ENCODE measurements at places on chromosomes 12 and 14.

DNA sequence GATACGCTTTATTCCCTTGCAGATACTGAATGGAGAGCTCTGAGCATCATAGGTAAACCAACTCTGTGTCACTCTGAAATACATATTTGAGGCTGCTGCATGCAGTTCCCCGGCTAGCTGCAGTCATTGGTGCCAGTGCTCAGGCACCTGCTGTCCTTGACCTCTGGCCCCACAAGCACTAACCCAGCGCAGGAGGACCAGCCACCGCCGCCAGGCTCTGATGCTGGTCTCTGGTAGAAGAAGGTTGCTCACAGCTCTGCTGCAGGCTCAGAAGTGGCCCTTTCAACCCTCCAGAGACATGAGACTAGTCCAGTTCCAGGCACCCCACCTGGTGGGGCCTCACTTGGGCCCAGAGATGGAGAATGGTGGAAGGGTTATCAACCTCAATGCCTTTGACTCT is 34.5 kb upstream of the PTPRB start:
- no peak for DNase-seq

- no peak for DNase-seq
These were observed 134.7 kb downstream of the FGD4 start for GRCh38 chr12:32533971-32534590.

DNA sequence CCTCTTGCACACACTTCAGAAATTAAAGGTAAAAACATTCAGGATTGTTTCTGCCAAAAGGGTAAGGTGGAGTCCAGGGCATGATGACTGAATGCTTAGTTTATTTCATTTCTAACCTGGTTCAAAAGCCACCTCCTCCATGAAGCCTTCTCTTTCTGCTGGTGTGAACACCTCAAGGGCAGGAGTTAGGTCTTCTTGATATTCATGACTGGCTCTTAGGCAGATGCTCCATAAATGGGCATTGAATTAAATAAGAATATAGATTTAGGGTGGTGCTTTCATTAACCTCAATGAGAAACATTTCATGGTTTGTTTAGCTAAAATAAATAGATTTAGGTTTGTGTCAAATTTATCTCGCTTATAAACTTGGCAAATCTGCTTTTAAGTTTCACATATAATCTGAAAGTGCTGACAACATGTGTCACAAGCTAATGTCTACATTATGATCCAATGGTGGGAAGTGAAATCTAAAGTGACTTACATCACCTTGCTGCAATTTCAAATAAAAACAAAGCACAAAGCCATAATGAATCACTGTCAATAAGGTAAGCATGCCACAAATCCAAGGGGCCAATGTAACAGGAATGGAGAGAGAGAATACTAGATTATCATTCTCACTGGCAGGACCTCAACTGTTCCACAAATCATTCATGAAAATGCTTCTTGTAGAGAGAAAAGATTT is 72.7 kb upstream of the GRIP1 start:
- no peak for DNase-seq

- no peak for DNase-seq
These were observed 164.4 kb downstream of the FBXL14 start for GRCh38 chr12:1429980-1430379.

- no peak for DNase-seq
These were observed 486.5 kb downstream of the ZFP36L1 start for GRCh38 chr14:68306265-68306933.

DNA sequence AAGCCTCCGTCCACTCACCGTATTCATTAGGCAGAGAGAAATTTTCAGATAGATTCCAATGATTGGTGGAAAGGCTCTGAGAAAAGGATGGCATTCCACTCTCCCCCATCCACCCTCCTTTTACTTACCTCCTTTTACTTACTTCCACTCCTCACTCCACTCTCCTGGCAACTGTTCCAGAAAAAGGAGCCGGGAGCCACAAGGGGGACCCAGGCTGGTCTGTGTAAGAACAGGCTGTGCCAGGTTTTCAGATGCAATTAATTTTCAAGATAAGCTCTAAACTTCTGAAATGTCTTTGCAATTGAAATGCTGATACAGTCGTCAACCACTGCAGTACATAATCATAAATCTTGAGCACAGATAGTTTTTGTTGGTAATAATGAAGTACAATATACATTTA is 248.8 kb downstream of the ANO6 start:
- DNase-seq = no peak

DNA sequence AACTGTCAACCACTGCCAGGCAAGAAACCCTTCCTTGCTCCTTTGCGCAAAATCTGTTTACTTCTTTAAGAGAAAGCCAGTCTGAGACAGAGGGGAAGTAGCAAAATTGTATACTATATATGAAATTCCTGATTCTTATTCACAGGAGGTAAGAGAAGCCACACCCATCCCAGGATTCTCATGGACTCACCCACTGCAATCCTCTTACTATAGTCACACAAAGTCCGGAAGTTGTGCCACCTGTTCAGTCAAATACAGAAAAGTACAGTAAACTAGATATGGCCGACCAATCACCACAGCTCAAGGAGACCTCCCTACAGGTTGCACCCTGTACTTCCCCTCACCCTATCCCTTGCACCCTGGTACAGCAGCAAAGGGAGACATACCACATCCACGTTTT is 2.9 kb downstream of the PRMT5 start:
- DNase-seq = no peak

DNA sequence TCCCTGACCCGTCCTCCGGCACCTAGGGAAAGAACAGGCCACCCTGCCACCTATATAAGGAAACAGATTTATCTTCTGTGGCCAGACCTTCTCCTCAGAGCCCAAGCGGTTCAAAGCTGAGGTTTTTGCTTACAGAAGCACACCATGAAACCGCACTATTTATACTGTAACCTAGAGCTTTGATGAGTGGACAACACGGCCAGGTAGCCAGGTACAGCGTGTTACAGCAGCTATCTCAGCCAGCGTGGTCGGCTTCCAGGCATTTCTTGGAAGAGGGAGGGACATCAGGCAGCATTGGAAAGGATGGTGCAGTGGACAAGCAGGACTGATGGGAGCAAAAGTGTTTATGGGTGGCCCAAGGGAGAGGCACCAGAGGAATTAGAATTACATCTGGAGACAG is 34.4 kb downstream of the TTC7B start:
- no peak for DNase-seq

DNA sequence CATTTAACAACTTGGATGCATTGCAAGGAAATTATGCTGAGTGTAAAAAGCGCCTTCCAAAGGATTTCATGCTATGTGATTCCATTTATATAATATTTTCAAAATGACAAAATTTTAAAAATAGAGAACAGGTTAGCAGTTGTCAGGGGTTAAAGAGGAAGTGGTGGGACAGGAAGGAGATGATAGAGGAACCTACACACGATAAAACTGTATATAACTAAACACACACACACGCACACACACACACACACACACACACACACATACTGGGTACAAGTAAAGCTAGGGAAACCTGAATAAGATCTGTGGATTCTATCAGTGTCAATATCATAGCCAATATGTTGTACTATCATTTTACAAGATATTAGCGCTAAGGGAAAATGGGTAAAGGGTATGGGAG is 17.2 kb downstream of the TTC9 start:
- DNase-seq = peak; percentile 91

DNA sequence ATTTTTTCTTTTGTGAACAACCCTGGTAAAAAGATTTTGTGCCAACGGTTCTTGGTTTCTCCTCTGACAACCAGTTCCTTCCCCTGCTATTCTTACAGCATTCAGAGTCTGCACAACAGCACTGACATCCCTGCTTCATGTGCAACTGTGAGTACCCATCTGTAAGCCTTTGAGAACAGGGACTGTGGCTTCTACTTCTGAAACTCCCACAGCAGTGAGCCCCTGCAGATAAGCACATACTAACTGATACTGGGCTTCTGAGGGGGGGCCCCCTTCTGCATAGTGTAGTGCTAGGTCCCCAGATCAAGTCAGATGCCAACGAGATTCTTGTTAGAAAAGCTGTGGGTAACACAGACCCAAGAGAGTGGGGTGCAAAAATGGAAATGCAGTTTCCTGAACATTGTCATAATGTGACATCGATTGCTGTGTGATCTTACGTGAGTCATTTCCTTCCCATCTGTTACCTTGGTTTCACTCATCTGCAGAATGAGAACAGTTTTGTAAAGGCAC is 11.1 kb upstream of the NINJ2 start:
- DNase-seq = no peak

- no peak for DNase-seq
These were observed 45.8 kb upstream of the NCOR2 start for GRCh38 chr12:124613151-124613585.

DNA sequence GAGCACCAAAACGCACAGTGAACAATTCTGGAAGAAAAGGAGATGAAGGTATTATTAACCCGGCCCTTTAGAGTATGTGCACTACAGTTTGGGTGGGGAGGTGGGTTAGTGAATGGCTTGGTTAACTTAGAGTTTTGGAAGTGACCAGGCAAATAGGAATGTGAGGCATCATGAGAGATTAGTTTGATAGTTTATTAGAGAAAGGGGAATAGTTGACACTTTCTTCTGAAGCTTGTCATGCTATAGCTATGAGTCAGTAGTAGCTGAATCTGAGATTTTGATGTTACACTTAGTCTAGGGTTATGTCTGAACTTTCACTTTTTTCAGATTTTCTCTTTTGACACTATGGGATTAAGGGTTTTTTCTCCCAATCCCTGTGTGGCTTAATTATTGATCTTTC is 567.2 kb downstream of the SNAPC1 start:
- DNase-seq = no peak

DNA sequence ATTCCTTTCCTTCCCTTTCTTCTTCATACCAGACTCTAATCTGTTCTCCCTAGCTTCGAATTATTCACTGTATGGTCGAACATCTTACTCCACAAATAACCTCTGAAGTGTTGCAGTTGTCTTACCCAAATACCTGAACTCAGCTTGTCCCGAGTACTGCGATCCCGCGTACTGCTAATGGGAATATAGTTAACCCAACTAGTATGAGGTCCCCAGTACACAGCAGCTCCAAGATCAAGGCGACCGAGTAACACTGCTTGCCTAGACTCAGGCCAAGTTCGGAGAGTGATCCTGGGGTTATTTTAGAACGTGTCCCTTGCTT is 462 bp upstream of the ETNK1 start:
- no peak for DNase-seq

DNA sequence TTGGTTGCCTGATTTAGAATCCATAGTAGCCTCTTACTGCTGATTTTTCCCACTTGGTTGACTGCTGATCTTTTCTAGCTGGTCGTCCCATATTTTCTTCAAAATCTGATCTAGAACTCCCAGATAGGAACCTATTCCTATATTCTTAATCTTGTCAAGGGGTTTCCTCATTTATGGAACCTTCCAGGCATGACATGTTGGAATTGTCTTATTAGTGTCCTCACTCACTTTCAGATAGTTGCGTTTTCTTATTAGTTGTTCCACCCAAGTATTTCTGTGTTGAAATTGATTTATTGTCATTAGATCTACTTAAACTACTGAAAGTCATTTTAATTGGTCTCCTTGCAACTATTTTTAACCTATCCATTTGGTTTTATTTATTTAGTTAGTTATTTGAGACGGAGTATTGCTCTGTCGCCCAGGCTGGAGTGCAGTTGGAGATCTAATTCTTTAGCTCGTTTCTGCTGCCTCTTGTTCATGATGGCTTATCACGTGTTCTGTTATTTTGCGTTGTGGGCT is 25.0 kb downstream of the KTN1 start:
- no peak for DNase-seq

DNA sequence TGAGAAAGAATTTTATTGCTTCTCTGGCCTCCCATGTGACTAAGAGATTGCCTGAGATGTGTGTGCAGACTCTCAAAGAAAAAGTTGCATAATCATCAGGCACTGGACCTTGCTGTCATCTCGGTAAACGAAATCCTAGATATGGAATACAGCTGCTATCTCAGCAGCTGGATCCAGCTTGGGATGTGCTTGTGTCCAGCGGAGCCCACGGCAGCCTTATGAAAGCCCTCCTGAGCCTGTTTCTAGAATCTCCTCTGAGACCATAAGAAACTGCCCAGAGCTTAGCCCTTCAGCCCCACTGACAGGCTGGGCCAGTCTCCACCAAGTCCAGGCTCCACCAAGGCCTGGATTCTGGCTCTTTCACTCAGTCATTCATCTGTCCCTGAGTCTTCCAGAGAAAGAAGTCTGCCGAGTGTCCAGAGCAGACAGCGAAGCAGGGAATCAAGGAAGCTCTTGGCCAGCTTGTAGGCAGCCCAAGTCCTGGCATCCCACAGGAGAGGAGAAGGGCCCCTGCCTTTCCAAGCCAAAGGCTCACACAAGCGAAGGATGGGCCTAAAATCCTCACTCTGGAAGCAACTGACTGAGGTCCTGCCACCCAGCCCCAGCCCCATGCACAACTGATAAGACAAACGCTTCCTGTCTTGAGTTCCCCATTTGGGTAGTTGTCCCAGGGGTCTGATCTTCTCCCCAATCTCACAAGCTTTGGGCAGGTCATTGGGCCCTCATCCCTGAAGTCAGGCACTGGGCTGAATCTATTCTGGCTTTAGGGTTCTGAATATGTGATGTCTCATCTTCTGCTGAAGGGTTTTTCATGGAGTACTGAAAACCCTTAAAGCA is 97.8 kb downstream of the SEC23A start:
- DNase-seq = peak; percentile 15

DNA sequence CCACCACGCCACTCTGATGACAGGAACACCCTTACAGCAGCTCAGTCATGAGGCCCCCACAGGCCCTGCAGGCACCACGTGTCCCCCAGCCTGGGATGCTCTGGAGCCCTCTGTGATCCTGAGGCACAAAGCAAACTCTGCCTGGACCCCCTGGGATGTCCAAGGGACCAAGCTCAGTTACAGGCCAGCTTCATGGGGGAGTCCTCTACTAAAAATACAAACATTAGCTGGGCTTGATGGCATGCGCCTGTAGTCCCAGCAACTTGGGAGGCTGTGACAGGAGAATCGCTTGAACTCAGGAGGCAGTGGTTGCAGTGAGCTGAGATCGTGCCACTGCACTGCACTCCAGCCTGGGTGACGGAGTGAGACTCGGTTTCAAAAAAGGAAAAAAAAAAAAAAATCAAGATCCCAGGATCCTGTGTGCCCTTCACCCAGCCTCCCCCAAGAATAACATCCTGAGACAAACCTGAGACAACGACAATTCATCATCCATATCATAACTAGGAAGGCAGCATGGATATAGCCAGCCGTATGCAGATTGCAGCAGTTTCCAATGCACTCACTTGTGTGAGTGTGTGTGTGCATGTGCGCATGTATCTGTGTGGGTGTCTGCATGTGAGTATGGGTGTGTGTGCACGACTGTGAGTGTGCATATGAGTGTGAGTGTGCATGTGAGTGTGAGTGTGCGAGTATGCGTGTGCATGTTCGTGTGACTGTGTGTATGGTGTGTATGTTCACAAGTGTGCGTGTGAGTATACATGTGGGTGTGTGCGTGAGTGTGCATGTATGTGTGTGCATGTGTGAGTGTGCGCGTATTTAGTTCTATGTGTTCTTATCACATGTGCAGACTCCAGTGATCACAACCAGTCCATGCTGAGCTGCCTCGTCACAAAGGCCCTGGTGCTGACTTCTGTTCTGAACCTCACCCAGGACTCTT is 52.1 kb downstream of the NCOR2 start:
- DNase-seq = no peak

Data from KBM-7 (cell line).